ENCODE measurements at places on chromosomes 6 and 20.

GRCh38 chr6:8069151-8069550, 5.0 kb upstream of the BLOC1S5 start:
- no peak for DNase-seq

DNA sequence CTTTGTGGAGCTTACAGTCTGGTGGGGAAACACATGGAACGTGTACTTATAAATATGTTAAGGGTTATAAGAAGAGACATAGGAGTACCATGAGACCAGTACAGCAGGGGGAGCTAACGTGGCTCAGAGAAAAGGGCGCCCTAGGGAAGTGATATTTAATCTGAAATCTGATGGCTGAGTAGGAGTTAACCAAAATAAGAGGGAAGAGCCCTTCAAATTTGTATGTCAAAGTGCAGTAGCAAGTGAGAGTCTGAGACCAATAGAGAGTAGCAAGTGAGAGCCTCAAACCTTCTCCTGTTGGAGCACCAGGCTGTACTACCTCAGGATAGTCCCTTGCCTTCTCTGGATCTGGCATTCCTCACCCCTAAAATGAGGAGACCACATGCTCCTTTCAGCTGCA, 6.1 kb upstream of the PKIG start:
- peak; percentile 72 for DNase-seq

DNA sequence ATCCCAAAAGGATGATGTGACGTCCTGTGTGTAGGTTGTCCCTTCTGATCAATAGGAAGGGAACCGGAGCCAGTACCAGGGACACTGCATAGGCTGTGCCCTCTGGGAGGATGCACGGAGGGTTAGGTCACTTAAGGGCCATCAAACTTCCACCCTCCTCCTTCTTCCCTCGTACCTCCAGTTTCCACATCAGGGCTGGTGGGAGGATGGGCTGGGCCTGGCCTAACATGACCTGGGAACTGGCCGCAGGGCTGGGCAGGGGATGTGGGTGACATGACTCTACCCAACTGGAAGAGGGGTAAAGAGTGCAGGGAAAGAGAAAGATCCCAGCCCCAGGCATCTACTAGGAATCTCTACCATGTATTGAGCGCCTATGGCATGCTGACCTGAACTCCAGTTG, 46.2 kb upstream of the MDGA1 start:
- no peak for DNase-seq

DNA sequence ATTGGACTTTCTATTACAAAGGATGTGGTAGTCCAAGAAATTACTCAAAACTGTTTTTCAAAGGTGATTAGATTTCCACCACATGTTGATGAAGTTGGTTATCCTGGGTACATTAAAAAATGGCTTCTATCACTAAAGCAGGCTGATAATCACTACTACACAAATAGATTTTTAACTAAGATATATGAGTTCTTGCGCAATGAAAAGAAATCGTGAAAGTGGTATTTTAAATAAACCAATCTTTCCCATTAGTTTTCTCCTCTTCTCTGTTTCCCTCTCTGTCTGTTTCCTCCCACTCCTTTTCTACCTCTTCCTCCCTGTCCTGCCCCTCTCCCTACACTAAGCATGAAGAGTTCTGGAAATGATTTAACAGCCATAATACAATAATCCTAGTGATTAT, 487.9 kb upstream of the CITED2 start:
- DNase-seq = no peak

- no peak for DNase-seq
Observed at GRCh38 chr6:77143659-77144447, 319.4 kb downstream of the HTR1B start.

DNA sequence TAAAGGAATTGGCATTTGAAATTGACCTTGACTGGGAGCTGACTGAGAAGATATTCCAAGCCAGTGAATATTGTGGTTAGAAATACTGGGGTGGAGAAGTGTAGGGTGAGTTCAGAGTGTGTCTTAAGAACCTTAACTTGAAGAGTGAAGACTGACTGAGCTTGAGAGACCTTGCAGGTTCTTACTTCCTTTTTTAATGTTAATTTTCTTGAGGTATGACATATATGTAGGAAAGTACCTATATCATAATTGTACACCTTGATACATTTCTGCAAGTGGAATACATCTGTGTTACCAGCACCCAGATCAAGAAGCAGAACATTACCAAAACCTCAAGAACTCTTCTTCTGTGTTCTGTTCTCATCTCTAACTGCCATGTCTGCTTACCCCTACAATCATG, 11.0 kb downstream of the DHX35 start:
- DNase-seq = no peak

- no peak for DNase-seq
Observed at GRCh38 chr6:41318261-41318653, 17.2 kb upstream of the NCR2 start.

DNA sequence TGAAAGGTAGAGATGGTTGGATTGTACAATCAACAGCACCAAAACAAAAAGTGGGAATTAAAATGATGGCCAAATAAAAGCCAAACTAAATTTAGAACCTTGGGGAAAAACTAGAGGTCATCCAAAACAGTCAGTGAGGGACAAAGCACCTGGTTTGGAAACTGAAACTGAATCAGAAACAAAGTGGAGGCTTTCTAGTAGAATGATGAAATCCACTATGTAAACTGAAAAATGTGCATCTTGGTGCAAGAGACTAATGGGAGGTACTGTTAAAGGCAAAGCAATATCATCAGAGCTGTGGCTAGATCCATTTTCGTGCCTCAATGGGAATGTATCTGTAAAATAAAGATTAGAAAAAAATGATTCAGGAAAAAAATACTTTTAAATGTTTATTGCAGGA, 380.0 kb upstream of the GJE1 start:
- no peak for DNase-seq

- no peak for DNase-seq
Observed at GRCh38 chr6:30508890-30509736, 19.8 kb downstream of the HLA-E start.

GRCh38 chr20:1805816-1806215, 89.4 kb upstream of the SIRPA start:
- DNase-seq = no peak

GRCh38 chr6:154484942-154485341, 25.5 kb downstream of the CNKSR3 start:
- no peak for DNase-seq

DNA sequence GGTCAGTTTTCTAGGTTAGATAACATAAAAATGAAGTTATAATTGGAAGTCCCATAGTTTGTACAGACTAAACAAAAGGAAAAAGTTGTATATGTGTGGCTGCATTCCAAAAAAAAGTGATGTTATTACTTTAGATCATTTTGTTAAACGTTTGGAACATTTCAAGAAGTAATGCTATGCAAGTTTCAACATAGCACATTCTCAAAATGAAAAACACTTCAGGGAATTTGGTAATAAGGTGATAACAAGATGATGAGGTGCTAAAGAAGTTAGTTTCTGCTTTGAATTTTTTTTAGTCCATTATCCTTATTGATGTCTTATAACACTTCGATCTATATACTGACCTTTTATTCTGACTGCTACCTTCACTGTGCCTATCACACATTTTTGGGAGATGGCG, 250.7 kb downstream of the PHF3 start:
- DNase-seq = no peak

DNA sequence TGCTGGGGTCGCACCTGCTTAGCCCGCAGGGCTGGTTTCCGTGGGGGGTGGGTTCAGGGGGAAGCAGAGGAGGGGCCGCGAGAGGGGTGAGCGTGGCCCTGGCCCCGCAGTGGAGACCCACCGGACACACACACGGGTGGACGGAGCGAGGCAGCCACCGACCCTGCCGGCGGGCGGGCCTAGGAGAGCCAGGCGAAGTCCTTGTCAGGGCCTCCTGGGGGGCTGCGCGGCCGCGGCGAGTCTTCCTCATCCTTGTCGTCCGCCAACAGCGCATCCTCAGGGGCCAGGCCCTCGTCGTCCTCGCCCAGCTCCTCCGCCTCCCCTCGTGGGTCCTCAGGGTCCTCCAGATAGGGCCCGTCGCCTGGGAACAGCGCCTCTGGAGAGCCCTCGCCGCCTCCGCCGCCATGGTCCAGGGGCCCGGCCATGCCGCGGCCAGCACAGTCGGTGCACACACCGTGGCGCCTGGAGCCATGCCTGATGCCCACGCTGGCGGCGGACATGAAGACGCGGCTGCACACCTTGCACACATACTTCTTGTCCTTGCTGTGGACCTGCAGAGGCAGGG, 7.3 kb downstream of the SLC2A4RG start:
- DNase-seq = no peak

DNA sequence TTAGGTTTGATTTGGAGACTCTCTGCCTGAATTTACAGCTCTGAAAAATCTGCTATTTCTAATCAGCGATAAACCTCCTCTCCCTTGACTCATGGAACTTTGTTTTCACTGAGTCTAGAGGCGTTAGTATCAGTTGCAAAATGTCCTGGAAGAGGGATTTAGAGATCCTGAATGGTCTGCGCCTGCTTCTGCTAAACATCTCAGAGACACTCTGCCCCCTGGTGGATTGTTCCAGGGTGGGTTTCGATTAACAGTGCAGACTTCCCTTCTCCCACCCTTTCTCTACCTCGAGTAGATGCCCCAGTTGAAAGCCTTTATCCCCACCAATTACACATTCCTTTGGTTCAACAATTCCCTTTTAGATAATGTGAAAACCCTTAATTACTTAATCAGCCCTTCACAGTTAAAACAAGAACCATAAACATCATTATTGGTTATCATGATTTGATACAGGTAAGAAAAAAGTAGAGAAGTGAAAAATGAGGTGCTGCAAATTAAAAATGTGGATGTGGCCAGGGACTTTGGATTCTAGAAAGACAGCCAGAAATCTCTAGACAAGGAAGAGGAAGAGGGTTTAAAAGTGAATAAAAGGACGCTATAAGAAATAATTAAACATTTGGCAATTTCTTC, 5.5 kb downstream of the HTR1B start:
- DNase-seq = peak; percentile 79

- DNase-seq = no peak
Observed at GRCh38 chr6:29708432-29709179, 14.6 kb upstream of the HLA-F start.

DNA sequence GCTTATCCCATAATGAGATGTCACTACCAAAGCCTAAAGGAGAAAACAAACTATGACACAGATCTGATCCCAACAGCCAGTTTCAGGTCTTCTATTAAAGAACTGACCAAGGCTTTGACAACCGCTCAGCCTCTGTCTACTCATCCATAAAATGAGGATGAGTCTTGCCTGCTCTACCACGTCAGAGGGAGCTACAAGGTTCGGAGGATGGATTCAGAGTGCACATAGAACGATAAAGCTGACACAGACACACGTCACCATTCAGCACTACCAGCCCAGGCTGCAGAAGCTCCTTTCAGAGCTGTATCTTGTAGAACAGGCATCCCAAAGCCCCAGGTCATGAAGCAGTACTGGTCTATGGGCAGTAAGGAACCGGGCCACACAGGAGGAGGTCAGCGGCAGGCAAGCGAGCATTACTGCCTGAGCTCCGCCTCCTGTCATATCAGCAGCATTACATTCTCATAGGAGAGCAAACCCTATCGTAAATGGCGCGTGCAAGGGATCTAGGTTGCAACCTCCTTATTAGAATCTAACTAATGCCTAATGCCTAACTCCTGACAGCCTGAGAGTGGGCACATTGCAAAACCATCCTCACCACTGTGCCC, 25.1 kb downstream of the KIF16B start:
- DNase-seq = no peak

DNA sequence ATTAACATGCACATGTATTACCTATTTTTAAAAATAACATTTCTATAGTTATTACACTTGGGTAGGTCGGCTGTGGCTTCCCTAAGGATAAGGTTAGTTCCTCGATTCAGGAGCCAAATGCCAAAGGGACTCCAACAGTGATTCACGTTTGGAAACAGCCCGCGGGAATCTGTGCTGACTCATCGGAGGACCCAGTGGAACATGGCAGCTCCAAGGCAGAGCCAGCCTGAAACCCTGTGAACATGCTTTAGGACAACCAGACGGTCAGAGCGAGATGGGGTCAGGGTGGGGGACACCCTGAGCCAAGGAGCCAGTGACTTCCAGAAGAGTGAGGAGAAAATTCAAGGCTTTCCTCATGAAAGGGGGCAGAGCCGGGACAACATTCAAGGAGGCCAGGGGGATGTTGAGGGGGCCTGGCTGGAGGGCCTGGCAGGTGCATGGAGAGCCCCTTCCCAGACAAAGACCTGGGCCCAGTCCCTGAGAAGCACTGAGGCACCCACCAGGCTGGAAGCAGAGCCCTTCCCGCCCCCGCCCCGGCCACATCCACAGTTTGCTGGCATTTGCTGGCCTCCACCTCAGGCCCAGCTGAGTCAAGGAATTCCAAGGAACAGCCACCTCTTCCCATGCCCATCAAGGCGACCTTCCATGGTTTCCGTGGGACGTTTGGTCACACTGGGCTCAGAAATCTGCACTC, 133.2 kb downstream of the SNX5 start:
- no peak for DNase-seq

DNA sequence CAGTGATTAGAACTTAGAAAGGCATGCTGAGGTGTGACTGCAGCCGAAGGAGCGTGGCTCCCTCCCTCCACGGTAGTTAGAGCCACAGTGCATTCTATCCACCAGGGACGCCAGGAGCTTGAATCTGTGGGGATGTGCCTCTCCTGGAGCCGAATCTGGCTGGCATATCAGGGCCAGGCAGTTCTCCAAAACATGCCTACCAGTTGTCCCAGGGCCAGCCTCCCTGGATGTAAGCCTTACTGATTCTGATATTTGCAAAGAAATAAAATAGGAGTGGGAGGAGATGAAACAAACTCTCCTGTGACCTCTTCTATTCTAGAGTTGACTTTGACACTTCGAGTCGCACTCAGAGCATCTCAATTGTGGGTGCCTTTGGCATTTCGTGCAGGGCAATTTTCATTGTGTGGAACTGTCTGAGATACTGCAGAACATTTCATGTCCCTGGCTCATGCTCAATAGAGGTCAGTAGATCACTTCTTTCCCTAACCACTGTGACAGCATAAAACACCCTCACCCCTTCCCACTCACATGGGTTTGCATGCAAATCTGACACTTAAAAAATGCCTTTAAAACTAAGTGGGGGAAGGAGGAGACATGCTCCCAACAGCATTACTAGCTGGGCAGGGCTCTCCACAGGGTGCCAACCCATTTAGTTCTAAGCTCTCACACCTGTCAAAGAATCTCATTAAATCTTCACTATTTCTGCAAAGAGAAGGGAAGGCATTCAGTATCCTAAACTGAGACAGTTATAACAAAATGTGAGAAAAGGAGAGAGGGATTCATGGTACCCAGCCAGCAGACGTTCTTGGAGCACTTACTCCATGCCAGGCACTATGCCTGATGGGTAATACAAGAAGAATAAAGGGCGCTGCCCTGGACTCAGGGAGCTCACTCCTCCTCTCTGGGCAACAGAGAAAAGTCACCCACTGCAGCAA, 378.9 kb downstream of the PREX1 start:
- DNase-seq = no peak
